ENCODE measurements at places on chromosomes 11 and 22.
A peak's percentile ranks its signal among the peaks of the same experiment; 100 is the strongest.

GRCh38 chr22:30178181-30179126 lies 68.1 kb downstream of the LIF start:
- no peak for DNase-seq

- DNase-seq: no peak
Observed at GRCh38 chr11:73223998-73224730, 6.1 kb downstream of the P2RY2 start.

DNA sequence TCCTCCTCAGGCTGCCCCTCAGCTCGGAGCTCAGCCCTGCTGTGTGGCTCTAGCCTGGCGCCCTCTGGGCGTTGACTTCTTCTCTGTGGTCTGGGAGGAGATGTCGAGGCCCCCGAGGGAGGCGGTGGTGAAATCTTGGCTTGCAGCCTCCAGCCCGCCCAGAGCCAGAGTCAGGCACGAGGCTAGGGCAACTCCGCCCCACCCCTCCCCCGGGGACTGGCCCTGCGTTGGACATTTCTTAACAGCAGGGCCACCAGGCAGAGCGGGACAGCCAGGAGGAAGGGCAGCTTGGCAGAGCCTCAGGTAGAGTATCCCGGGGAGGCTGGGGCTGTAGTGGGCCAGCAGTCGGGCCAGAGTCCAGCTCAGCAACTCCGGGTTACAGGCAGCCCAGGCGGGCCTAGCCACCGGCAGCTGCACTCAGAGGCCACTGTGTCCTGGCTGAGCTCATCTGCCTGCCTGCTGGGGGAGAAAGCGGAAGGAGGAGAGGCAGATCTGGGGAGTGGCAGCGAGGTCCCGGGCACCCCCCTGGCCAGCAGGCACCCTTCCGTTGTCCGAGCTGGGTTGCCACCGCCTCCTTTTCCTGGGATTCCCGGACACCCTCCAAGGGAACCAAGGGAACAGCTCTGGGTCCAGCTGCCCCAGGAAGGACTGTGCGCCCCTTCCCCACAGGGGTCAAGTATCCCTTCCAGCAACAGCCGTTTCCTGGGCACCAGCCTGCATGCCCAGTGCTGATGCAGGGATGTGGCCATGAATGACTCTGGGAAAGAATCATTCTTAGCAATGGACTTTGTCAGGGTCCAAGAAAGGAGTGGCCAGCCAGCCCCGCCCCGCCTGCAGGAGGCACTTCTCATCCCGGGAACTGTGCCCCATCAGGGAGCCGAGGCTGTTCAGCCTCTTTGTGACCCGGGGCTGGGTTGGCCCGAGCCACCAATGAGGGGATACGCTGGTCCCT lies at the start of gene ALDH3B1:
Gene ALDH3B1, plus strand, starts transcription at position 238 of the 952 bp plus-strand sequence. CDS start 4,971 bp downstream, outside the sequence.
- DNase-seq: peak; percentile 96

- DNase-seq: no peak
Observed at GRCh38 chr22:21811982-21812381, 55.5 kb downstream of the MAPK1 start.

- peak; percentile 14 for DNase-seq
Observed at GRCh38 chr11:63574856-63575602, 11.8 kb upstream of the PLAAT2 start.

DNA sequence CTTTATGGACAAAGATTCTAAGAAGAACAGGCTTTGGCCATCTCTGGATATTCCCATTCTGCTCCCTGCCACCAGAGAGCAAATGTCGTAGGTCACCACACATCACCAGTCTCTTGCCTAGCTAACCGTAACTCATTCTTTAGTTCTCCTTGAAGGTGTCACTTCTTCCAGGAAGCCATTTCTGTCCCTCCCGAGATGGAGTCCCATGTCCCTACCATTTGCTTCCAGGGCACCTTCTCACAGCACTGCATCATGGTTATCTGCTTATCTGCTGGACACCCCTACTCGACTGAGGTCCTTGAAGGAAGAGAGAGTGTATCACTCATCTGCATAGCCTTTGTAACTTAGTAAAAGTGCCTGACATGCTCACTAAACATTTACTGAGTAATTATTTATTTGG lies 47.6 kb downstream of the FAM83F start:
- no peak for DNase-seq

DNA sequence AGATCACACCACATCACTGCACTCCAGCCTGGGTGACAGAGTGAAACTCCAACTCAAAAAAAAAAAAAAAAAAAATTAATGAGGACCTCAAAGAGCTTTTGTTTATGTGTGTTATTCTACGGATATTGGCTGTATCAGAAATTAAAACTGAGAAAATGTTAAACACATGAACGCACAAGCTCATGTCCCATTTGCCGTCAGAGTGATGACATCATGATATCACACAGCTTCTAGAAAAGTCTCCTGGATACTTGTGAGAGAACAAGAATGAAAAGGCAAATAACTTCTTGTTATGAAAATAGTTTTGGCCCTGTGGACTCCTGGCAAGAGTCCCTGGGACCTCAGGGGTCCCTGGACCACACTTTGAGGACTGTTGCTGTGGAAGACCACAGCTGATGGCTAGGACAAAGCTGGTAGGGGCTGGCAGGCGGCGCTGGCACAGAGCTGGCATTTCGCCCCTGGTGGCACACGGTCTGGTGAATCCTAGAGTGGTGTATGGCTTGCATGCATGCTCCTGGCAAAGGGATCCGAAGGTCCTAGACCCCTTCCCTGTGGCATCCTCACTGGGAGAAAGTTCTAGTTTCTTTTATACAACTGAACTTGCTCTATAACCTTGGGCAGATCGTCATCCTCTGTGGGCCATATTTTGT lies 73.7 kb downstream of the NAT10 start:
- no peak for DNase-seq

DNA sequence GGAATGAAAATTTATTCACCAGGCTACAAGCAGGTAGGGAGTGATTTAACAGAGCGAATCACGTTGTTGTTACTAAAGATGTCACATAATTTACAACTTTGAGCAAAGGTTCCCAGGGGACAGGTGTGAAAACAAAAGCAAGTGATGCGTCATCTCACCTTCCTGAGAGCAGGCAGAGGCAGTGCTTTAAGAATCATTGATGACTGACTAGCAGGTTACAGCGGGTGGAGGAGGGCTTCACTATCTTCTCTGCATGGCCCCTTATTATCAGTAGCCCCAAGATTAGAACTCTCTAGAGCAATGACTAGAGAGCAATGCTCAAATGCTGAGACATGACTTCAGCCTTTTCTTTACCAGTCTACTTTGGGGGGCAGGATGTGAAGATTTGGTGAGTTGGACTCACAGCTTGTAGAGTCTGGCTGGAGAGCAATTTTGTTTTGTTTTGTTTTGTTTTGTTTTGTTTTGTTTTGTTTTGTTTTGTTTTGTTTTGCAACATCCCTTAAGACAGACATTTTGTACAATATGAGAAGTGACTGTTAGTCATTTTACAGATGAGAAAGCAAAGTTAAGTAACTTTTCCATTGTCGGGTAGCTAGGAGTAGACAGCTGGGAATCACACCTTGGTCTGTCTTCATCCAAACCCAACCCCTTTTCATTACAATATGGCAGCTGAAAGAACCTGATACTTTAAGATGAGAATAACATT lies 84.8 kb downstream of the SLC1A2 start:
- DNase-seq: no peak

DNA sequence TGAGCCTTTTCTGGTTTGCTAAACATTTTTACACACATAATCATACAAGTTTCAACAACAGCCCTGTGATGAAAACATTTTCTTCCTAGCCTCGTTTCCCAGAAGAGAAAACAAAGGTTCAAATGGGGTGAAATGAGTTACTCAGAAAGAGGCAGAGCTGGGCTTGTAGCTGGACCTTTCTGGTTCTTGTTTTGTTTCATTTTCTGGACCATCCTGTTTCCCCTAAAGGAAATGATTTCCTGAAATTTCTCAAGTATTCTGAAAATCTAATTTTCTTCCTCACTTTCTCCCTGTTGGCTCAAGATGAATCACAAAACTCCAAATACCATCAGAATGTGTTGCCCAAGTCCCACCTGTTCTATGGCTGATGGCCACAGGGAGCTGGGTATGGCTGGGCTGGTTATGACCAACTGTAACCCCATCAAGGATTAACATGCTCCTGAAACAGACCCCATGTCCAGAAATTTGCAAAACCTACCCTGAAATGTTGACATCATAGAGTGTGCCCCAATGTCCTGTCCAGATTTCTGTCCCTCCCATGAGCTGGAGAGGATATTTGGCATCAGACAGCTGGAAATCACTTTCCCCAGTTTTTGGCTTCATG lies 6.7 kb upstream of the APOL4 start:
- DNase-seq: no peak

GRCh38 chr22:27986459-27986858 lies 67.4 kb upstream of the PITPNB start:
- DNase-seq: no peak

GRCh38 chr22:35154937-35155387 lies 89.0 kb downstream of the ISX start:
- peak; percentile 21 for DNase-seq

DNA sequence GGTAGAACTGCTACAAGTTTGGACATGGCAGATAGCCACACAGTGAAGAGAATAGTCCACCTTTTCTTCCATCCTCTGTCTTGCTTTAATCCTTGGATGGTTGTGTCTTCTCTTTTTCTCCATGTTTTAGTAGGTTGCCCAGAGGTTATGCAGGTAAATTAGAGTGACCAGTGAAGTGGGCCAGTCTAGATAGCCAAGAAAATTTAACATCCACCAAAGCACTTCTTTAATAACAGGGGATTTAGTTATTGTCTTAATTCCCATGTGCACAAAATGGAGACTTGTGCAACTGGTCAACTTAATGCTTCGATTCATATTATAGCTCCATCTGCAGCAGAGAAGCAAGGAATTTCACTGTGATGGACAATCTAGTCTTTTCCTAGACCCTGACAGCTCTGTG lies 58.8 kb upstream of the RCN1 start:
- no peak for DNase-seq

- DNase-seq: no peak
Observed at GRCh38 chr11:112882494-112883381, 78.5 kb upstream of the NCAM1 start.

DNA sequence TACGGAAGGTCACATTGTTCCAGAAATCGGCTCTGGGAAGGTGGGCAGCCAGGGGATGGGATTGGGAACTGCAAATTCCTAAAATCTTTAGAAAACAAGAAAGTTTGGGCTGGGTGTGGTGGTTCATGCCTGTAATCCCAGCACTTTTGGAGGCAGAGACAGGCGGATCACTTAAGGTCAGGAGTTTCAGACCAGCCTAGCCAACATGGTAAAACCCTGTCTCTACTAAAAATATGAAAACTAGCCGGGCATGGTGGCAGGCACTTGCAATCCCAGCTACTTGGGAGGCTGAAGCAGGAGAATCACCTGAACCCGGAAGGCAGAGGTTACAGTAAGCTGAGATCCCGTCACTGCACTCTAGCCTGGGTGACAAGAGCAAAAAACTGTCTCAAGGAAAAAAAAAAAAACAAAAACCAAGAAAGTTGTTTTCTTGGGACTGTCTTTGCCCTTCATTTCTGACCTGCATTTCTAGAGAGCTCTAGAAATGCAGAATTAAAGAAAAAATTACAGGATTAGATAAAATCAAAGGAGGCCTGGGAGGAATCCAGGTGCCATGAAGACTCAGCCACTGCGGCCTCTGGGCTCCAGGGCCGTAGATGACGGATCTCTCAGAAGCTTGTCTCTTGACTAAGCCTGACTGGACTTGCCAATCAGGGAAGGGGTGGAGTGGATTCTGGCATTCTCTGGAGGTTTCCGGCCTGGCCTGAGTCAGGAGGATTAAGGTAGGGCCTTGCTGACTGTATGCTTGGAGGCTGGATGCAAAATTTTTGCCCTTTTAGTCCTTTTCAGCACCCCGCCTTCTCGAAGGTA lies 5.3 kb upstream of the MALAT1 start:
- DNase-seq: peak; percentile 93

DNA sequence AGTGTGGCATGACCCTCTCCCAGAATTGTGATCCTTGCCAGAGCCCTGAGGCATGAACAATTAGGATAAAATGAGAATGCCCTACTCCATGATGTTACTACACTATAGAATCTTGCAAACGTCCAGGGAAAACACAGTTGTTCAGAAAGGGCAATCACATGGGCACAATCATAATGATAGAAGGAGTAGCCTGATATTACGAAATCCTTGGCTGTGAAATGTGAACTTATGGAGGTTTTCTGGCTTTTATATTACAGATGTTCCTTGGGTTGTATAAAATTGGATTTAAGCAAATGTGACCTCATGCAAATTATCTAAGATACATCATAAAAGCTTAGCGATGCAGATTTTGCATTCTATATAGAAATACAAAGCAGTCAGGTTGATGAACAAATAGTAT lies 29.4 kb upstream of the TPH1 start:
- no peak for DNase-seq

GRCh38 chr11:104623518-104623917 lies 274.7 kb downstream of the CASP12 start:
- peak; percentile 49 for DNase-seq

DNA sequence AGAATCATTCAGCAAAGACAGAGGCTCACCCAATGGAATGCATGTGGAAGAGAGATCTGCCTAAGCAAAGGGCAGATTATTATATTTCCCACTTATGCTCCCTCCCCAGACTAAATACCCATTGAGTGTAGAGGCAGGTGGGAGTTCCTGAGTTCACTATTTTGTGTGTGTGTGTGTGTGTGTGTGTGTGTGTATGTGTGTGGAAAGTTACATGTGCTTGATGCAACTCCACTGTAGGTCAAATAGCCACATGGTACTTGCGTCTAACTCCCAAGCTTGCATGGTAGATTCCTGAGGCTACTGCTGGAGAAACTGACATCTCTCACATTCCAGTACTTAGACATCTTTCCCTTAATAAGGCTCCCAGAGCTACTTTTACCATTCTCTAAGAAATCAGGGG lies 3.4 kb upstream of the COPB1 start:
- peak; percentile 20 for DNase-seq

DNA sequence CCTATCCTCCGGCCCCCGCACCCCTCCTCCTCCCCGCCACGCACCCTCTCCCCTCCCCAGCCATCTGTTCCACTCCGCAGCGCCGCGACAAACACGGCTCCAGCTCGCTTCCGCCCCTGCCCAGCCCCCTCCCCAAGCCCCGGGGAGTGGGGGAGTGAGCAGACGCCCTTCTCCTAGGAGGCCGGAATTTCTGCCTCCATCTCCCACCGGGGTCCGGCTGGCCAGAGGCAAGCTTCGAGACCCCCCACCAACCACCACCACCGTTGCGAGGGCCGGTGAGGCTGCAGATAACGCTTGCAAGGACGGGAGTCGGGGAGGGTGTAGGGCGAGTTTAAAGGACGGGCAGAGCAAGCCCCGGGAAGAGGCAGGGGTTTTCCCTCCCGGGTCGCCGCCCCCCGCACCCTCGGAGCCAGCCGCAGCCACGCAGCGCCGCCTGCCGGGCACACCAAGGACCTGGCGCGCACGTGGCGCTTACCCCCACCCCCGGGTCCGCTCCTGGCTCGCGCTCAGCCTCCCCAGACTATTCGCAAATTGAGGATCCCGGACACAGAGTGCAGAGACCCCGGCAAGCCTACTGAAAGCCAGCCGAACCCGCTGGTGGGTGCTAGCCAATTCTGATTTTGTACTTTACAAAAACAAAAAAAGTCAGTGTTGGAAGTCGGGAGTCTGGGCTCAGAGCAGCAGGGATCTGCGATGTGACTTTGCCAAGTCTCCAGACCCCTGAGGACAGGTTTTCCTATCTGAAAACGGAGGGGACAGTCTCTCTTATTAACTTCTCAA lies 22.6 kb downstream of the RTN4RL2 start:
- no peak for DNase-seq

- DNase-seq: no peak
Observed at GRCh38 chr11:101091781-101092180, 37.8 kb downstream of the PGR start.
